ENCODE measurements at places on chromosomes 5 and 9. TPM values are rescaled to one million over a fixed set of nuclear protein-coding genes. Genes with fewer than 3 reads are reported as not detected.

- peak; percentile 72 for DNase-seq
Observed at GRCh38 chr9:95507464-95508241, 9.1 kb downstream of the PTCH1 start.

DNA sequence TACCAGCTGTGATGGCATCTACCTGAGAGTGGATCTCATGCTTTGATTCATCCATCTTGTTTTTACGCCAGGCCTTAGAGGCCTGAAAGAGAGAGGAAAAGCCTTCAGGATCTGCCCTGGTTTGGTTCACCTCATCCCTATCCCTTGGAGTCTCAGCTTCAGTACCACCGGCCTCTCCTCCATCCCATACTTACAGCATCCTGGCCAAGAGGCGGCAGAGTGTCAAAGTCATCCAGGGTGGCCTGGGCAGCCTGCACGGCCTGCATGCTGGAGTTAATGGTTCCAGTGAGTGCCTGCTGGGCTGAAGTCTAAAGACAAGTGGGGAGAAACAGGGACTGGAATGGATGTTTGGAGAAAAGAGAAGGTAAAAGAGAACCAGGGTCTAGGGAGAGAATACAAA, 12.4 kb downstream of the TLN1 start:
- DNase-seq: no peak

The EQTN gene
- total RNA-seq: not detected

DNA sequence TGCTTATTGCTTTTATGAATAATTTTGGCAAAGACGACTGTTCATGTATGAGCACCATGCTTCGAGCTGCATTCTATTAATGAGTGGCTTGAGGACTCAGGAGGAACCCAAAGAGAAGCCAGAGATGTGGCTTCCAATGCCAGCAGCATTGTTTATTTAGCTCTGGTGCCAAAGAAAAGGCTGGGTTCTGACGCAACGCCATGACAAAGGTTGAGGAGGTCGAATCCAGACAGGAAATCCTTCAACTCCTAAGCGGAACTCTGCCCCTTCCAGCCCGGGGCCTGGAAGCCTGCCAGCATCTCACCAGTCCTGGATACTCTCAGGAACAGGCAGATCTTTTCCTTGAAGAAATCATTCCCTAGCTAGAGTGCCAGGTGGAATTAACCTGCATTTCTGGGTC, 104.4 kb downstream of the ARHGAP26 start:
- peak; percentile 97 for DNase-seq

GRCh38 chr9:94082956-94083355, 1.3 kb upstream of the PTPDC1 start:
- no peak for DNase-seq

DNA sequence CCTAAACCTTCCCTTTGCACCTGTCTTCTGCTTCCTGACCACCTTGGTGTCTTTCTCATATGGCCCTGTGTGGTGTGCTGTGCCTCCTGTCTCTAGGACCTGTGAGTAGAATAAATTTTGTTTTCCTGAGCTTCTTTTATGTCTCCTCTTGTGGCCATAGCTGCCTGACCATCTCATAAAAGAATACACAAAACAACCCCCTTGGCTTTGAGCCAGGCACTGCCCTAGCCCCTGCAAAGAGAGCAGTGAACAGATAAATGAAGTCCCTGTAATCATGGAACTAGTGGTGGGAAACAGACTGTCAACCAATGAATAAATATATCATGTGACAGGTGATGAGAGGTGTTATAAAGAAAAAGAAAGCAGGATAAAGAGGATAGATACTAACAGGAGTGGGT, 485.1 kb downstream of the CSNK1G3 start:
- no peak for DNase-seq

The DPH7 gene
- total RNA-seq: 26.9 TPM

DNA sequence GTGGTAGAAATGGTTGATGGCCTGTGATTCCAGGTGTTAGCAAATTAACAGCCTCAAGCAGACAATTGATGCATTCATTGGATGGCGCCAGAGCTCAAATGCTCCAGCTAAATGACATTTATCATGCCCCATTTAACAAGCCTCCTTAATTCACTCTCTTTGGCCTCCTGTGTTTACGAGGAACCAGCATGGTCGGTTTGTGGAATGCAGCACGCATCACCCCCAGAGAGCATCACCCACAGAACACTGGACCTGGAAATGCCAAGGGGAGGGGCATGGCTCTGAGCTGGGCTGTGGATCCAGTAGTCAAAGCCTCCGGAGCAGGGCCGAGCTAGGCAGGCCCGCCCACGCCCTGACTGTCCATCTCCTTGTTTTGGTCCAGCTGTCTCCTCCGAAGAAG, 434.0 kb downstream of the GADD45G start:
- DNase-seq: no peak

The CTSV gene
- total RNA-seq: 1.3 TPM

DNA sequence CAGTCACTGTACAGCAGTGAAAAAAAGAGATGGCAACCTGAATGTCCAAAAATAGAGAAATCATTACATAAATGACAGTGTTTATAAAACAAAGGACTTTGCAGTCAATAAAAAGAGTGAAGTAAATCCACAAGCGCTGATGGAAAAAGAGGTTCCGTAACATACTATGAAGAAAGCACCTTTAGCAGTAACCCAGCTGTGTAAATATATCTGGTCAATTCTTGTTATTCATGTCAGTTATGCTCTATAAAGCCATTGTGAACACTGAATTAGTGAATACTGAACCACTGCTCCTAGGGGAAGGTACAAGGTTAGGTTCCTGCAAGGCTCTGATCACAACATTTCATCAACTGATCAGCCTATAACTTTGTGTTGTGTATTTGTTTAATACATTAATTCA, 39.5 kb downstream of the CCNJL start:
- no peak for DNase-seq

The C9orf153 gene
- not detected for total RNA-seq

All from pancreas (tissue), 10 donors.